AG20443 (cell line): ENCODE measurements at places on chromosomes 13 and 19.

GRCh38 chr13:88294368-88294767 lies 623.2 kb downstream of the SLITRK5 start:
- no peak for DNase-seq

- DNase-seq = no peak
Observed at GRCh38 chr19:49271080-49271753, 53.8 kb downstream of the SLC6A16 start.

- no peak for DNase-seq
Observed at GRCh38 chr13:19658831-19659230, 25.4 kb downstream of the MPHOSPH8 start.

DNA sequence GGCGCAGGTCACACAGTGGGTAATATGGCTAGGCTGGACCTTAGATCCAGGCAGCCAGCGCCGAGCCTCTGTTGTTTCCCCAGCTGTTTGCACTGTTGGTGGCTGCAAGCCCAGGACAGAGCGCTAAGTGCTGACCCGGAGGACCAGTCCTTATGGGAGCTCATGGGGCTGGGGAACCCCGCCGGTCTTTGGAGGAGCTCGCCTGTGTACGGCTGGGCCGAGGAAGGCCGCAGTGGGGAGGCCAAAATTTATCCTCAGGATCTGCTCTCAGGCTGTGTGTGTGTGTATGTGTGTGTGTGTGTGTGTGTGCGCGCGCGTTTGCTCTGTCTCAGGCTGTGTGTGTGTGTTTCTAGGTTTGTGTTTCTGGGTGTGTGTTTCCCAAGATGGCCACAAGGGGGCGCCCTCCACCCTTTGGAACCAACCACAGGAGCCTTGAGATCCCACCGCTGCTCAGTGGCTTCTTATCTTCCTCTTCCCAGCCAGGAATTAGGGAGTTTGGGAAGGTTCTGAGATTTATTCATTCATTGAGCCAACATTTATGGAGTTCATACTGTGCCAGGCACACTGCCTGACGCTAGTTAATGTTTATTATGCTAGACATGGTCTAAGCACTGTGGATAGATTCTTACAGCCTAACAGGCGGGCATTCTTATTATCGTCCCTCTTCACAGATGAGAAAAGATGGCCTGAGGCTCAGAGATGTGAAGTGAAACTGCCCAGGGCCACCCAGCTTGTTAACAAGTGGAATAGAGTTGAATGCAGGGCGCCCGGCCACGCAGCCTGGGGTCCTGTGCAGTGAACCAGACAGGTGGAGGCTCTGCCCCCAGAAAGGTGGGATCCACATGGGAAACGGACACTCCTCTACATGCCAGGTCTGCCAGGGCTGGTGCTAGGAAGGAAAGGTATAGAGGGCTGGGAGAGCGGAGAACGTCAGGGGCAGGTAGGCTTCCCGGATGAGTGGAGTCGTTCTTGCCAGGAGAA lies 13.0 kb downstream of the PGLYRP1 start:
- peak; percentile 79 for DNase-seq

GRCh38 chr19:30516531-30516930 lies 144.3 kb downstream of the ZNF536 start:
- DNase-seq = no peak

DNA sequence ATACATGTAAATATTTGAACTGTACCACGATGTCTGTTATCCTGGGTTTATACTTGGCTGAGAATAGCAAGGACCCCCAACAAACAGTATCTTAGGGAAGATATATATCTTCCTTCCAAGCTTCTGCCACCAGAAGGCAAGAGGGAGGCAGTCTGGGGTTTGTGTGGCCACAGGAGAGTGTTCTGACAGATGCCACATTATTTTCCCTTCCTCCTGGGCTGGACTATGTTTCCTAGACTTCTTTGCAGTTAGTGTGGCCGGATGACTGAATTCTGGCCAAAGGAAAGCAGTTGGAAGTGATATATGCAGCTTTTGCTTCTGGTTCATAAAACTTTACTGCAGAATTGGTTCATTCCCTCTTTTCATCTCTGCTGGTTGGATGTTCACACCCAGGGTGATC lies 39.9 kb upstream of the TMTC4 start:
- DNase-seq = no peak

GRCh38 chr13:26071691-26072090 lies 19.9 kb upstream of the SHISA2 start:
- no peak for DNase-seq

DNA sequence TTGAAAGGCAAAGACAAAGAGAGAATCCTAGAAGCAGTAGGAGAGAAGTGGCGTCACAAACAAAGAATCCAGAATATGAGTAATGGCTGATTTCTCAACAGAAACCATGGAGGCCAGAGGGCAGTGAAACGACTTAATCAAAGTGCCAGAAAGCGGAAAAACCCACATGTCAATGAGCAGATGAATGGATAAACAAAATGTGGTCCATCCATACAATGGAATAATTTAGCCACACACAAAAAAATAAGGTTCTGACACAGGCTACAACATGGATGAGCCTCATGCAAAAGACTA lies 52.2 kb upstream of the RANBP3 start:
- DNase-seq = peak; percentile 56

DNA sequence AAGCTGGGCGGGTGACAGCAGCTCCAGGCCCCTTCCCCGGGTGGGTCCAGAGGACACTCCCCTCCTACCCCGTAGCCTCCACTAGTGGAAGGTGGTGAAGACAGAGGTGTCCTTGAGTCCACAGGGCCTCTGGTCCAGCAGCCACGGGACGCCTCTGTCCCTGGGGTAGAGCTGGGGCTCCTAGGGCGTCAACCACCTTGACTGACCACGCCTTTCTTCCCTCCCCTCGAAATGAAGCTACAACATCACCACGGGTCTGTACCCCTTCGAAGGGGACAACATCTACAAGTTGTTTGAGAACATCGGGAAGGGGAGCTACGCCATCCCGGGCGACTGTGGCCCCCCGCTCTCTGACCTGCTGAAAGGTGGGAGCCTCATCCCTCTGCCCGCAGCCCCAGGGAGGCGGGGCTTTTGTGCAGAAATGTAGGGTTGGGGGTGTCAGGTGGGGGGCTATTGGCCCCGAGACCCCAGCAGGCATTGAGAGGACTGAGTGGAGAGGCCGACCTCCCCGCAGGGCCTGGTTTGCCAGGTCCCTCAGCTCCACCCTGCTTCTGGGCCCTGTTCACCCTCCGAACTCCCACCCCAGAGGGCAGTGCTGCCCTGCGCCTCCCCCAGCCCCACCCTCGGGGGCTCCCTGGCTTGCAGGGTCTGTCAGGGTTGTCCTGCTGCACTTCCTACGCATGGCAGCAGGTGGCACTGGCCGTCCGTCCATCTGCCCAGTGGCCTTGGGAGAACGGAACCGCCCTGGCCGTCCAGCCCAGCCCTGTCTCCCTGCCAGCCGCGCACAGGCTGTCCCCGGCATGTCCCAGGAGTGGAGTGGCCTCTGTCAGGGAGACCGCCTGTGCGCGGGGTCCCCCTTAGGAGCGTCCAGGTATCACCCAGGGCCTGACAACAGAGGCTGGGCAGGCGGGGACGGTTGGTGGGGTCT lies 15.7 kb downstream of the STK11 start:
- peak; percentile 84 for DNase-seq

- DNase-seq = peak; percentile 43
Observed at GRCh38 chr19:7516333-7516732, 430 bp downstream of the ZNF358 start.
